Lower lobe of right lung (tissue), 2 donors: ENCODE measurements at places on chromosomes 1 and 21. TPM values are rescaled to one million over a fixed set of nuclear protein-coding genes. Genes with fewer than 3 reads are reported as not detected.

DNA sequence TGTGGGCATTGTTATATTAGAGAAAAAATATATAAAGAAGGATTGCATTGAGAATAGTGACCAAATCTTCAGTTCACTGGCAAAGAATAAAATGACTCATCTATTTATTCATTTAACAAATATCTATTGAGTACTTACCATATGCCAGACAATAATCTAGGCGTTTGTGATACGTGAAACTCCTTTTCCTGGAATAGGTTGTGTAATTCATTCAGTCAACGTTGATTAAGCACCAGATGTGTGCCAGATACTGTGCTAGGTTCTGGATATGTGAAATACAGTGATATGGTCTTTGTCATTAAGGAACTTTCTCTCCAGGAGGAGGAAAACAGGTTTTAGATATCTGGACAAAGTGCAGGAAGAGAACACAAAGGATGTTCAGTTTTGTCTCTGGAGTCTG is 344.5 kb downstream of the RWDD3 start:
- no peaks in the 10 kb centered on the region for H3K27me3 ChIP-seq
- H3K36me3 ChIP-seq, result no peaks in the 10 kb centered on the region
- no peaks in the 10 kb centered on the region for H3K4me1 ChIP-seq

GRCh38 chr1:246308533-246309075 is 198.5 kb downstream of the SMYD3 start:
- H3K4me1 ChIP-seq, result no peaks in the 10 kb centered on the region
- no peaks in the 10 kb centered on the region for H3K27me3 ChIP-seq
- no peak overlapping the region for H3K27ac ChIP-seq
- DNase-seq, result no peak

GRCh38 chr1:9822897-9823692 is 670 bp downstream of the CLSTN1 start:
- peaks cover 32% of the 10 kb centered on the region for H3K4me1 ChIP-seq
- no peak for DNase-seq
- H3K36me3 ChIP-seq, result no peaks in the 10 kb centered on the region
- H3K4me3 ChIP-seq, result peak overlapping the region; percentile 93

The CCDC30 gene
- total RNA-seq, result 10.2 TPM

The RPS27 gene
- 1,826 TPM for total RNA-seq
